NCI-H1105 treated with DMSO at 0.1 percent for 48 hours (cell line): ENCODE measurements at places on chromosomes 3 and 15.

- DNase-seq: no peak
Measured at GRCh38 chr3:5019411-5020241, 40.4 kb downstream of the BHLHE40 start.

GRCh38 chr3:100954990-100955389 lies 38.2 kb downstream of the ABI3BP start:
- no peak for DNase-seq

DNA sequence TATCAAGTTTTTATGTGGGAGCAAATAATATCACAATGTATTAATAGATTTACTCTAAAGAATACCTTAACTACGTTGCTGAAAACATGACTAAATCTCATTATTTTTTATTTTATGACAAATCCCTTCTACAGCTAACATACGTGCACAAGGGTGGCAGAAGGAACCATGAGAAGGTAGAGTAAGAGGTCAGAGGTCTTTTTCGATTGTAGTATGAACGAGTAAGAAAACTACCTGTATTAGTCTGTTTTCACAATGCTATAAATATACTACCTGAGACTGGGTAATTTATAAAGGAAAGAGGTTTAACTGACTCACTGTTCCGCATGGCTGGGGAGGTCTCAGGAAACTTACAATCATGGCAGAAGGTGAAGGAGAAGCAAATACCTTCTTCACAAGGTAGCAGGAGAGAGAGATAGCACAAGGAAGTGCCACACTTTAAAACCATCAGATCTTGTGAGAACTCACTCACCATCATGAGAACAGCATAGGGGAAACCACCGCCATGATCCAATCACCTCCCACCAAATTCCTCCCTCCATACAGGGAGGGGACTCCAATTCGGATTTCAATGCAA lies 95.3 kb downstream of the SUCLG2 start:
- no peak for DNase-seq

GRCh38 chr3:13420045-13420830 lies at the start of gene NUP210:
NUP210 (minus strand) TSS chr3:13420322; CDS start chr3:13420226, 96 bp downstream.
- peak; percentile 33 for DNase-seq

GRCh38 chr3:39329493-39329892 lies at the start of gene CCR8:
CCR8 (plus strand) TSS chr3:39329709; CDS start chr3:39332332, 2,623 bp downstream.
- DNase-seq: no peak

- DNase-seq: no peak
Measured at GRCh38 chr15:73054417-73054953, 2.2 kb downstream of the NEO1 start.

- peak; percentile 66 for DNase-seq
Measured at GRCh38 chr3:181687731-181688130, 24.0 kb upstream of the SOX2 start.

GRCh38 chr3:197737749-197738462 lies 1.2 kb upstream of the RUBCN start:
- no peak for DNase-seq

- no peak for DNase-seq
Measured at GRCh38 chr3:123788710-123789109, 95.4 kb downstream of the MYLK start.

DNA sequence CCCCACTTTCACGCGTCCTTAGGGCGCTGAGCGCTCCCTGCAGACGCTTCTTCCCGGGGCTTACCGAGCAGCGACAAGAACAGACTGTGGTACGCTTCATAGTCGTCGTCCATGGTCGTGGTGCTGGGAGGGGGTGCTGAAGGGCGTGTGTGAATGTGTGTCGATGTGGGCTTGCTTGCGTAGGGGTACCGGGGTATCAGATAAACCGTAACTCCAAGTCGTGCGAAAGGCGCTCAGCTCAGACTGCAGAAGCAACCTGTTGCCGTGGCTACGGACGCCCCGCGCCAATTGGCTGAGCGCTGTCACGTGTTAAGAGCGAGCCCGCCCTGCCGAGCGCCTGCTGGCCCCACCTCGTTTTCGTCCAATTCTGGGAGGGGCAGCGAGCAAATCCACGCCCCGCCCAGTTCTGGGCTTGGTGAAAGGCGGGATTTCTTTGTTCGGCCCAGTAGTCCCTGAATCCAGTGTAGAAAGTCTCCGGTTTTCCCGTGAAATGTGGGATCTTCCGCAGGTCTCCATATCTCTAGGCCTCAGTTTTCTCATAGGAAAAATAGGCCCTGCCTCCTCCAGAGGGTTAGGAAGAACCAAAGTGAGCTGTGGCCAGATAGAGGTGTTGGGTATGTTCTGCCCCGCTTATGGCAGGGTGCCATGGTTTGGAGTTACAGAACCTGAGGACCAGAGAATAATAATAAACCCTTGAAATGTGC lies at the start of gene EFCAB12:
EFCAB12 (minus strand) TSS at position 261 of the 704 bp plus-strand sequence; CDS start at position 113, 148 bp downstream.
- DNase-seq: peak; percentile 99

GRCh38 chr3:188936597-188937107 lies 235.1 kb upstream of the TPRG1 start:
- no peak for DNase-seq

DNA sequence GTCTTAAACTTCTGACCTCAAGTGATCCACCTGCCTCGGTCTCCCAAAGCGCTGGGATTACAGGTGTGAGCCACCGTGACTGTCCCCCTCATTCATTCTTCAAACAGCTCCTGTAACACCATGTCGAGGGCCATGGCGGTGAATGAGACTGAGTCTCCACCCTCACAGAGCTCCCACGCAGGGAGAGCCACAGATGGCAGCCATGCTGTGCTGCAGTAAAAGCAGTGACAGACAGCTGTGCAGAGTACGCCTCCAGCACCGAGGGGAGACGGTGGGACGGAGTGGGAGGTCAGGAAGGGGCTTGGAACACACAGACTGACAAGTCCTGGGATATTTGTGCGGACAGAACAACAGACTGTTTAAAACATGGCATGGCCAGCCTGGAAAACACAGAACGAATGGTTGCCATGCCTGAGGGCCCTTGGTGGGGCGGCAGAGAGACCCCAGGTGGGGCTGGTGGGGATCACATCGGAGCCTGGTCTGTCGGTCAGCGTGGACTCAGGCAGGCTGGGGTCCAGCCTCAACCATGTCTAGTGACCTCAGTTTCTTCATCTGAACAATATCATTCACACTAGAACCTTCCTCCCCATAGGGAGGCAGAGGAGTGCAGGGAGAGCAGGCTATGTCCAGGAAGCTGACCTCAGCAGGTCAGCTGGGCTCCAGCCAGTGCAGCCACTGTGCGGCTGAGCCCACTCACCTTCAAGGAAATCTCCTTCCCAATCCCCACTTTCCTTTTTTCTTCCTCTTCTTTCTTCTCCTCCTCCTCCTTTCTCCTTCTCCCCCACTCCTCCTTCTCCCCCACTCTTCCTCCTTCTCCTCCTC lies 20.6 kb upstream of the LCTL start:
- no peak for DNase-seq

DNA sequence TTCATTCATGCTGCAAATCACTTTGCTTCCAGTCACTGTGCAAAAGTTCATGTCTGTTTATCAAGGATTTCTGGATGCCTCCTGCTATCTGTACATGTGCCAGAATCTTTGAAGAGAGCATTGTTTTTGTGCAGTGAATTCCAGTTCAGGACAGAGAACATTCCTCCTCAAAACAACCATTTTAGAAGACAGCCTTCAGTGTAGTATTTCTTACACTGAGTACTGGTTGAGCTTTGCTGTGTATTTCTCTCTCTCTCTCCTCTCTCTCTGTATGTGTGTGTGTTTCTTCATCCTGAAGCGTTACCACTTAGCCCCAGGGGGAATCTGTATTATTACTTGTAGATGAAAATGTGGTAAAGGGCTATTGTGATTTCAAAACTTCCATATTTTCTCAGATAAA lies 123.8 kb upstream of the CHL1 start:
- DNase-seq: no peak

- DNase-seq: no peak
Measured at GRCh38 chr3:129695230-129695629, 88.8 kb upstream of the PLXND1 start.

- DNase-seq: no peak
Measured at GRCh38 chr15:36491912-36492311, 87.5 kb upstream of the CDIN1 start.
